CMK (cell line): ENCODE measurements at places on chromosomes 1 and 21.
A peak's percentile ranks its signal among the peaks of the same experiment; 100 is the strongest.

- no peak for DNase-seq
Observed at GRCh38 chr1:212646588-212646987, 38.0 kb downstream of the ATF3 start.

- DNase-seq, result no peak
Observed at GRCh38 chr1:6864166-6864565, 78.9 kb downstream of the CAMTA1 start.

DNA sequence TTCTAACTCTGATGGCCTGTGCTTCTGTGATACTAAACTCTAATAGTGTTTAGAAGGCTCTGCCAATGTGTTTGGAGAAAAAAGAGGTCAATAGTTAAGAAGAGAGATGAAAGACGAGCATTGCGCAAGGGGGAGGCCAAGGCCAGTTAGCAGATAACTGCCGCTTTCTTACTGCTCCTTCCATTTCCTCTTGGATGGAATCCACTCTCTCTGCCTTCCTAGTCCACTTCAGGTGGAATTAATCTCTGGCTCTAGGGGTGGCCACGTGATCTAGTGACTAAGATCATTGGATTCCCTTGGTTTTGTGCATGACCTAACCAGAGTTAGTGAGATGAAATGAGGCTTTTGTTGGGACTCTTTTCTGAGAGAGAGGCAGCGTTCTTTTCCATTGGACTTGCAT lies 148.3 kb downstream of the ACTL8 start:
- no peak for DNase-seq

GRCh38 chr1:8133657-8134430 lies 107.7 kb upstream of the ERRFI1 start:
- no peak for DNase-seq

DNA sequence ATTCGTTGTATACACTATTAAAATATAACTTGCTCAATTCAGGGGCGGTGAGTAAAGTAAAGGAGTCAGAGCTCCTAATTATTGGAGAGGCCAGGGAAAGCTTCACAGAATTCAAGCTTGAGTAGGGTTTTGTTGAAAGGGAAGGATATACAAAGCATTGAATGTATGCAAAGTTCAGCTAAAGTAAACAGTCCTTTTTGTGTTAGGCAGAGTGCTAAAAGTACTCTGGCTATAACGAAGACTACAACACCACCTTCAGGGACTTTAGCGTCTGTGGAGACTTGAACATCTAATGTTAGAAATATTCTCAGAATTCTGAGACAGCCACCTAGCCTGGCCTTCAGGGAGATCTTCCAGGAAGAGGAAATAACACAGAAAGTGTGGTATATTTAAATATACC lies 1.1 kb downstream of the FALEC start:
- no peak for DNase-seq

DNA sequence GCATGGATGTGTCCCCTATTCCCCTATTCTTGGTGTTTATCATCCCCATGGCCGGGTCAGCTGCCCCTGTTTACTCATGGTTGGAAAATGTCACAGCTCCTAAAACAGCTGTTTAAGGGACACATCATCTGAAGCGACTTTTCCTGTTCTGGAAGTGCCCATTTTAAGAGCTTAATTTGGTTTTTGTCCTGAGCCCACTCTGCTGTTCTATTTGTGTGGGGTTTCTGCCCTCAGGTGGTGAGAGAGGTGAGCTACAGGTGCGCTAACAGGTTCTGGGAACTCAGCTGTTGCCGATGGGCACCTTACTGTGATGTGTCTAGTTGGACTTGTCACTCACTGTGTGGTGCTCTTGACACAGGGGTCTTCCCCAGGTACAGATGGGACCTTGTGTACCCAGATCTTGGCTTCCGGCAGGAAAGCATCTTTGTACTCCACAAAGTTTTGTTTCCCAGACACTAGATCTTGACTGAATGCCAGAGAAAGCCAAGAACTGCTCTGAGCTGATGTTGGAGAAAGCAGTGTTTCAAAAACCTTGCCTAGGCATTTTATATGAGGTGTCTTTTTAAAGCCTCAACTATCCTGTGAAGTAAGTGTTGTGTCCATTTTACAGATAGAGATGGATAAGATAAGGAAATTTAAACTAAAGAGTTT lies 59.0 kb upstream of the CD1D start:
- no peak for DNase-seq

GRCh38 chr1:77906019-77906545 lies 17.7 kb downstream of the NEXN start:
- no peak for DNase-seq

- DNase-seq, result no peak
Observed at GRCh38 chr1:58583496-58583895, 6.4 kb upstream of the TACSTD2 start.

DNA sequence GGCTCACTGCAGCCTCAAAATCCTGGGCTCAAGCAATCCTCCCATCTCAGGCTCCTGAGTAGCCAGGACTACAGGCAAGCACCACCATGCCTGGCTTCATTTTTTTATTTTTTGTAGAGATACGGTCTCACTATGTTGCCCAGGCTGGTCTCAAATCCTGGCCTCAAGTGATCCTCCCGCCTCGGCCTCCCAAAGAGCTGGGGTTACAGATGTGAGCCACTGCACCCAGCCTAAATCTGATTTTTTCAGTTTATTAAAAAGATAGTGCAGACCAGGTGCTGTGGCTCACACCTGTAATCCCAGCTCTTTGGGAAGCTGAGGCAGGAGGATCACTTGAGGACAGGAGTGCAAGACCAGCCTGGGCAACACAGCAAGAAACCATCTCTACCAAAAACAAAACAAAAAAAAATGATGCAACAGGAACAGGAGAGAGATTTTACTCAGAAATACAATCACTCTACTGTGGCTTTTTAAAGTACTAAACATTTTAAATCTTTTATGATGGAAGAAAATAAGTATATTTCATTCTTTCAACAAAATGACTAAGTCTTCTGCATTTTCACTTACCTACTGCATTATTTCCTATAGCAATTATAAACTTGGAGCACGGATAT lies 1.9 kb downstream of the PSMG1 start:
- no peak for DNase-seq

- no peak for DNase-seq
Observed at GRCh38 chr1:178659789-178660208, 65.2 kb upstream of the RALGPS2 start.

GRCh38 chr1:210344706-210345105 lies 16.0 kb downstream of the HHAT start:
- DNase-seq, result no peak

- no peak for DNase-seq
Observed at GRCh38 chr1:25875856-25876692, 566 bp upstream of the PAQR7 start.

DNA sequence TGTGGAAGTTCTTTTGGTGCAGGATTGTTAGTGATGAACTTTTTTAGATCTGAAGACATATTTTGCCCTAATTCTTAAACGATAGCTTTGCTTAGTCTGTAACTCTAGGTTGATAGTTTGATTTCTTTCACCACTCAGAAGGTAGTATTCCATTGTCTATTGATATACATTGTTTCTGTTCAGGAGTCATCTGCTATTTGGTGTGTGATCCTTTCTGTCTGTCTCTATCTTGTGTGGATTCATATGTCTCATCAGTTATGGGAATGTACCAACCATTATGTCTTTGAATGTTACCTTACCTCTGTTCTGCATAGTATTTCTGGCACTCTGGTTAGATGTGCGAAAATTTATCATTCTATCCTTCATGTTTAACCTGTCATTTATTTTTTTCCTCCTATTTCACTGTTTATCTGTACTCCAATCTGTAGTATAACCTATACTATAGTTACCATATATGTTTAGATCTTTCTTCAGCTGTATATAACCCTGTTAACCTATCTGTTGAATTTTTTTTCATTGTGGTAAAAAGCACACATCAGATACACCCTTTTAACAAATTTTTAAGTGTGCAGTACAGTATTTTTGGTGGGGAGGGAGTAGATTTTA lies 5.7 kb downstream of the MARK1 start:
- DNase-seq, result no peak

DNA sequence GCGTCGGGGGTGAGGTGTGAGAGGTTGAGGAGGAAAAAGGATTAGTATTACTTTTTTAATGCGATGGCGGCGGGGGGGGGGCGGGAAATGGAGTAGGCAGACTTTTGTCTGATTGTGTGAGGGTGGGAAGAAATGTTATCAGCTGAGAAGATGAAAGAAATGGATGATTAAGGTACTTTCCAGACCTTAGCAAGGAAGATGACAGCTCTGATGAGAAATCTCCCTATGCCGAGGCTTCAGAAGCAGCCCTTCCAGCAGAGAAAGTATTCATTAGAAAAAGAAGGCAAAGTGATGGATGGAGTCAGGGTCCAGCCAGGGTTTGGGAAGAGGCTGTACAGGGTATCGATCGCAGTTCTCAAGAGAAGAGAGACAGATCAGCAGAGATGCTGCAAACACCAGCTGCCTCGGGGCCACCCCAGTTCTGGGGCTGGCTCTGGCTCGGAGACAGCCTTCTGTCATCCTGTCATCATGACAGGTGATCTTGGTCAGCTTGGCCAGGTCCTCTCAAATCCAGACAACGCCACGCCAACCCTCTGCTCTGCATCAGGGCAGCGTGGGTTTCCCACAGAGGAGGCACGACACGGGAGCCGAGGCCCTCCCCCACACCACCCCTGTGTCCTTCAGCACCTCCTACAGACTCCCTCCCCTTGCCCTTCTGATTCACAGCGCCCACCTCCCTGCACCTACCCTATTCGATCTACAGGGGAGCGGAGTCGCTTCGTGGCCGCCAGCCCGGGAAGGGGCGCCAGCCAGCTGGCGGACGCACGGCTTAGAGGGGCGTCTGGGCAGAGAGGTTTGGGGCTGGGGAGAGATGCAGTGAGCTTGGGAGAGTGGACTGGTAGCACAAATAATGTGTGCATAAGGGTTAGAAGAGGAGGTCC lies 674 bp upstream of the ATXN7L2 start:
- peak; percentile 42 for DNase-seq

DNA sequence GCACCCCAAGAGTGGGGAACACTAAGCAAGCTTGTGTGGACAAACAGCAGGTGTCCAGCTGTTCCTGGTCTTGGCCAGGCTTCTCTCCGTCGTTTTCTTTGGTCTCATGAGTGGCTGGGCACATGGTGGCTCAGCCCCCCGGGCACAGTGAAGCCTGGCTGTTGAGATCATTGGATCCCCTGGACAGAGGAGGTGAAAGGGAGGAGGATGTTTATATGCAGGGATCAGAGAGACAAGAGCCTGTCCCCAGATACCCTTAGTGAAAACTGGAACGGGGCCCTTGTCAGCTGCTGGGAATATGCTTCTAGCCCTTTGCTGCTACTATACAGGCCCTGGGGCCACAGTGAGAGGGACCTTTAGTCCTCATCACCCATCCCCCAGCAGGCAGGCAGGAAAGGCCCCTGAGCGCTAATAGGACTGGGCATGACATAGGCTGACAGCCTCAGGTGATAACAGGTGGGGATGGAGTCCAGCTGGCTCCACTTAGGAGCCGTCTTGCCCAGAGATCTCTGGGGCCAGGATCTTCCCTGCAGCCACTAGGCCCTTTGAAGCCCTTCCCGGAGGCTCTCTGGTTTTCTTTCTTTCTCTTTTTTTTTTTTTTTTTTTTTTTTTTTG lies 16.4 kb downstream of the EPHA8 start:
- DNase-seq, result no peak

- no peak for DNase-seq
Observed at GRCh38 chr1:84632673-84633434, 57.4 kb downstream of the SSX2IP start.

DNA sequence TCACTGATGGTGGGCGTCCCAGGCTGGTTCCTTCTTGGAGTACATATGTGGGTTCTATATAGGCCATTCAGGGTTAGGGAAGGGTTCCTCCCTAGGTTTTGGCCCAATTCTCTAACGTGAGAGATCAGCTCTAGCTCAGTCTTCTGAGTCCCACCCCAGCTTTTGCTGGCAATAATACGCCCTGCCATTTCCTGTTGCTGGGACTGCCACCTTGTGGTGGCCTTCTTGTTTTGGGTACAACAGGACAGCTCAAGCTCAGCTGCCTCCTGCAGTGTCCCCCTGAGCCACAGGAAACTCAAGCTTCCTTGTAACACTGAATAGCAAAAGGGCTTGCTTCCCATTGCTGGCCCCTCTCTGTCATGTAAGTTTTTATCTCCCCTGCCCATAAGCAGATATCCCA lies 77.8 kb downstream of the BACH1 start:
- DNase-seq, result peak; percentile 69

DNA sequence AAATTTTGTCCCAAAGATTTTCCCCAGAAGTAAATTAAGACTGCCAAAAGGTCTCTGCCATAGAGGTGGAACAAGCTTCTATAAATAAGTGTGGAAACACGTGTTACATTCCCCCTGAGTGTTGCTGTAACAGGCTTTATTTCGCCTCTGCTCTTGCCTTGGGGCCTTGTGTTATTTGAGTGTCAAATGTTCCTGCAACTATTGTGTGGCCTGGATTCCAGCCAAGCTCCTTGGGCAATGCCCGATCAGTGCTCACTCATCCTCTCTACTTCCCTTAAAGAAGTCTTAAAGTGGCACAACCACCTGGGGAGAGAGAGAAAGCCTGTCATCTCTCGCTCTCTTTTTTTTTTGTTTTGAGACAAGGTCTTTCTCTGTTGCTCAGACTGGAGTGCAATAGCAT lies 156.7 kb downstream of the NR5A2 start:
- DNase-seq, result peak; percentile 31

DNA sequence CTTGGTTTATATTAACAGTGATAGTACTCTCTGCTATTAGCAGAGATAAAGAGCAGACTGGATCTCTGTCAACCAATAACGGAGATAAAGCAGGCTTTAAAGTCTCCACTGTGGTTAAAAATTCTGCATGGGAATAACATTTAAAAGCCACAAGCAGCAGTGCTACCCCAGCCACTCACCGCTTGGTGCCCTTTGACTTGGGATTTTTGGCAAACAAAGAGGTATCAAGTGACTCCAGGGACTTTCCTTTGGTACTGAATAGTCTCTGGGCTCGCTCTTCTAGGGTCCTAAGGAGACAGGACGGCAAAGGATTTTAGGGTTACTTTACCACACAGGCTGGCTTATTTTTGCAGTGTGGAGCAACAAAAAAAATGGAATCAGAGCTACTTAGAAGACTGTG lies 11.3 kb downstream of the SF3A3 start:
- DNase-seq, result no peak

GRCh38 chr1:177424744-177425143 lies 254.0 kb downstream of the BRINP2 start:
- DNase-seq, result no peak

GRCh38 chr1:94865360-94865759 lies 45.2 kb downstream of the SLC44A3 start:
- no peak for DNase-seq

- no peak for DNase-seq
Observed at GRCh38 chr1:62327360-62328055, 8.3 kb upstream of the KANK4 start.

DNA sequence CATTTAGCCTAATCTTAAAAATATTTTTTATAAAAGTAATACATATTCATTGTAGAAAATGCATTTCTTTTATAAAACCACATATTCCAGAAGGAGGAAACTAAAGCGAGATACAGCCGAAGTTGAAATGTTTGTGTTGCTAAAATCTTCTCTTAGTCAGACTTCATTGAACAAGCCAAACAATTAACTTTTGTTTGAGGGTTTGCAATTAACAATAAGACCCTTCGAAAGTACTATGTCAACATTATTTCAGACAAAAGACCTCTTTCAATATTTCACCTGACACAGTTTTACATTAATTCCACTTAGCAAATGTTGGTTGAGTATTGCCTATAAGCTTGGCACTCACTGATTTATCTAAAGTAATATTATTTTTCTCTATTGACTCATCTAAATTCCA lies 354.0 kb upstream of the ADAMTS5 start:
- DNase-seq, result no peak
